Psoas muscle (tissue), 8 donors: ENCODE measurements at places on chromosomes 6 and 20. TPM values are rescaled to one million over a fixed set of nuclear protein-coding genes. Genes with fewer than 3 reads are reported as not detected.

- no peak for DNase-seq
Observed at GRCh38 chr20:31829731-31830130, 10.6 kb downstream of the MYLK2 start.

GRCh38 chr20:7392542-7393206, 547.6 kb downstream of the HAO1 start:
- DNase-seq, result no peak

GRCh38 chr20:30598460-30599230, 658.8 kb upstream of the DEFB115 start:
- no peak for DNase-seq

DNA sequence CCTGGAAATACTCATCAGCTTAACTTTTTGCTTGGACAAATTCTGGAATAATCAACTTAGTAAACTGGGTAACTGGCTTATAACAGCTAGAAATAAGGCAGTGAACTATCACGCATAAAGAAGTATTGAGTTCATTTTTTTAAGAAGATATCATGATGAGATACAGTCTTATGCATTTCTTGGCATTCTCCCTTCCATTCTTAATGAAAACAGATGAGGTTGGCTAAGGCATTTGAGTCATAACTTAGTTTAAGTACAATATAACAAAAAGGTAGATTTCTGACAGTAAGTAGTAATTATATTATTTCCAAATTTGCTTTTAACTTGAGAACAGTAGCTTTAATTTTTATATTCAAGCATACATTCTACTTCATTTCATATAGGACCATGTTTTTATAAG, 56.1 kb downstream of the SAMD5 start:
- no peak for DNase-seq

DNA sequence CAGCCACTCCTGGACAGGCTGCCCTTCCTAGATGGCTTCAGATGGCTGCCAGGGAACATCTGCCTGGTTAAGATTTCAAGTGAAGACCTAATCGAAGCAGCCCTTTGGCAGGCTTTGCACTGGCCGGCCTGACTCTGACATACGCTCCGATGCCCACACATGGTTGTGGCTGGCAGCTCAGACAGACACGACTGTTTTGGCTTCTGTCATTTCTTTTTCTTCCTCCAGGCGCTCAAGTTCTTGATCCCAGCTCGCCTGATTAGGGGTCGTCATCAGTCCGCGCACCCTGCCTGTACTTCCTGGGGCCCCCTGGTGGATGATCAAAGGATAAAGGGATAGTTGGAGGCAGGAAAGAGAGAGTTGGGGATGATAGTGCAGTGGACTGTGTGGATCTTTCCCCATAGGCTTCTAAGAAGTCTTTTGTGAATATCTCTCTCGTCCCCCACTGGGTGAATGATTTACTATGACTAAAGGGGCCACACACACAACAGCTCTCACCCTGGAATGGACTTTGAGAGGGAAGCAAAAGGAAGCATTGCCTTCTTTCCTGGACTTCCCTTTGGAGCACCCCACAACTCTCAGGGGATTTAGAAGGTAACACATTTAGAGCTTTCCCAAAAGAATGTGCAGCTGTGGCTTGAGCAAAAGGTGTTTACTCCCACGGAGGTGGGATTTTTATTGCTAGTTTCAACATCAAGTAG, 21.4 kb upstream of the TRAM2 start:
- DNase-seq, result peak; percentile 62

DNA sequence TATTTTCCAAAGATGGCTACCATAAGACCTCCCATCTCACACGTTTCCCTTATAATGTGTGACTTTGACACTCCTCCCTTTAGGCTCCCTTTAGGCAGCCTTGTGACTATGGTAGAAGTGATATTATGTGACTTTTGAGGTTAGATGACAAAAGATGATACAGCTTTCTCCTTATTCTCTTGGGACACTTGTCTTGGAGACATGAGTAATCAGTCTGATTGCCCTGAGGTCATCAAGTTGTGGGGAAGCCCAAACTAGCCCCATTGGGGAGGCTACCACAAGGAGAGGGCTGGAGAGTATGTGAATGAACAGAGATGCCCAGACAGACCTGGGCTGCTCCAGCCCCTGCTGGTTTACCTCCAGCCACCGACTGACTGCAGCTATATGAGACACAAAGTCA, 10.6 kb upstream of the DLK2 start:
- no peak for DNase-seq

GRCh38 chr6:41813469-41813868, 26.0 kb downstream of the TOMM6 start:
- DNase-seq, result no peak

- DNase-seq, result no peak
Observed at GRCh38 chr20:22924949-22925612, 110.0 kb upstream of the SSTR4 start.

Gene SFTA2
- polyA plus RNA-seq, result 0.14 TPM

GRCh38 chr6:5904532-5904931, 102.2 kb downstream of the NRN1 start:
- DNase-seq, result no peak

Gene PTPRT
- under 0.01 TPM for polyA plus RNA-seq
